ENCODE measurements at places on chromosomes 13 and 19.

- DNase-seq: no peak
Observed at GRCh38 chr13:29561918-29562317, 33.6 kb downstream of the SLC7A1 start.

- no peak for DNase-seq
Observed at GRCh38 chr19:2453431-2454025, 3.2 kb downstream of the LMNB2 start.

DNA sequence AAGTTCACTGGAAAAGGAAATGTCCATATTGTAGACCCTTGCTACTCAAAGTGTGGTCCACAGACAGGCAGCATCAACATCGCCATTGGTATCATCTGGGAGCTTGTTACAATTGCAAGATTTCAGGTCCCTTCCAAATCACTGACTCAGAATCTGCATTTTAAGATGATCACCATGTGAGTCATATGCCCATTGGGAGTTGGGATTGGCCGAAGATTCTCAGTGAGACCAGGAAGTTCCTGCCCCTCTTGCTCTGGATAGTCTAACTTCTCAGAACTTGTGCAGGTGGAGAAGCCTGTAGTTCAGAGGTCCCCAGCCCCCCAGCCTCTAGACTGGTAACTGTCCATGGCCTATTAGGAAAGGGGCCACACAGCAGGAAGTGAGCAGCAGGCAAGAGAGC, 48.9 kb upstream of the URAD start:
- DNase-seq: no peak

DNA sequence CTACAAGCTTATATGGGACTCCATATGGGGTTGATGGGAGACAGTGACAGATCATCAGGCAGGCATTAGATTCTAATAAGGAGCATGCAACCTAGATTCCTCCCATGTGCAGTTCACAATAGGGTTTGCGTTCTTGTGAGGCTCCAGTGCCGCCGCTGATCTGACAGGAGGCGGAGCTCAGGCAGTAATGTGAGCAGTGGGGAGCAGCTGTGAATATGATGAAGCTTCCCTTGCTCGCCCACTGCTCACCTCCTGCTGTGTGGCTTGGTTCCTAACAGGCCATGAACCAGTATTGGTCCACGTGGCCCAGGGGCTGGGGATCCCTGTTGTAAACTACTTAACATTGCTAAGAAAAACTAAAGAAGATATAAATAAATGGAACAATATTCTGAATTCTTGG, 378.4 kb downstream of the KCNRG start:
- no peak for DNase-seq

DNA sequence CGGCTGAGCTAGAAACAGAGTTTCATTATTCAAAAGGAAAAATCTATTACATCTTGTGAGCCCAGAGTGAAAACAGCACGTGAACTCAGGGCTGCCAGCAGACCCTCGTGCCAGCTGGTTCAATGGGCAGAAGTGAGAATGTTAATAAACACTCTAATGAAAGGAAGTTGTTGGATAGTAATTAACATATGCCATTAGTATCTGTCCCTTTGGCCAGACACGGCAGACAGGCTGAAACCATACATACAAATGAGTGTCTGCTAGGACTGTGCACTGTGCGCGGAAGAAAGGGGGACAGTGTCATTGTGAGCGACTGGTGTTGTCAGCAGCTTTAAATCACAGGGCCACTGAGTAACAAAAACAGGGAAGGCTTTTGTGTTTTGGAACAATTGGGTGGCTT, 121.9 kb upstream of the TSC22D1 start:
- no peak for DNase-seq

DNA sequence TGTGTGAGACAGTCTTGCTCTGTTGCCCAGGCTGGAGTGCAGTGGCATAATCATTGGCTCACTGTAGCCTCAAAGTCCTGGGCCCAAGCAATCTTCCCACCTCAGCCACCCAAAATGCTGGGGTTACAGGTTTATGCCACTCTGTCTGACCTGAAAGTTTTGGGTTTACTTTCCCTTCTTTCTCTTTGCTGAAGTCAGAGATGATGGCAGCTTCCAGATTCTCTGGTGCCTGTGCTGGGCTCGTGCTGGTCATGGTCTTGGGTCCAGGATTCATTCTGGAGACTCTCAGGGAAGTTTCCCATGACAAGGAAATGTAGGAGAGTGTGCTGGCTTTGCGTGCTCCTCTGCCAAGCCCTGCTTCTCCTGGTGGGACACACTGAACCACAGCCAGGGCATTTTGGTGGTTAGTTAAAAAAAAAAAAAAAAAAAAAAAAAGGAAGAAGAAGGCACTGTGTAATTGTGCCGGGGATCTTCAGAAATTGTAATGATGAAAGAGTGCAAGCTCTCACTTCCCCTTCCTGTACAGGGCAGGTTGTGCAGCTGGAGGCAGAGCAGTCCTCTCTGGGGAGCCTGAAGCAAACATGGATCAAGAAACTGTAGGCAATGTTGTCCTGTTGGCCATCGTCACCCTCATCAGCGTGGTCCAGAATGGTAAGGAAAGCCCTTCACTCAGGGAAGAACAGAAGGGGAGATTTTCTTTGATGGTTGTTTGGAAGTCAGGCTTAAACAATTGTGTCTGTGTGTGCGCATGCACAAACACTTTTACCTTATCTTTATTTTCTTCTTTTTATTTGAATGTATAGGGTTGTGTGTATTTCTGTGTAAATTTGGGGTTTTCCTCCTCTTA, at the start of gene ALOX5AP:
Gene ALOX5AP, plus strand, starts transcription at position 519 of the 847 bp plus-strand sequence. Its CDS starts 63 bp downstream, at position 582.
- no peak for DNase-seq

DNA sequence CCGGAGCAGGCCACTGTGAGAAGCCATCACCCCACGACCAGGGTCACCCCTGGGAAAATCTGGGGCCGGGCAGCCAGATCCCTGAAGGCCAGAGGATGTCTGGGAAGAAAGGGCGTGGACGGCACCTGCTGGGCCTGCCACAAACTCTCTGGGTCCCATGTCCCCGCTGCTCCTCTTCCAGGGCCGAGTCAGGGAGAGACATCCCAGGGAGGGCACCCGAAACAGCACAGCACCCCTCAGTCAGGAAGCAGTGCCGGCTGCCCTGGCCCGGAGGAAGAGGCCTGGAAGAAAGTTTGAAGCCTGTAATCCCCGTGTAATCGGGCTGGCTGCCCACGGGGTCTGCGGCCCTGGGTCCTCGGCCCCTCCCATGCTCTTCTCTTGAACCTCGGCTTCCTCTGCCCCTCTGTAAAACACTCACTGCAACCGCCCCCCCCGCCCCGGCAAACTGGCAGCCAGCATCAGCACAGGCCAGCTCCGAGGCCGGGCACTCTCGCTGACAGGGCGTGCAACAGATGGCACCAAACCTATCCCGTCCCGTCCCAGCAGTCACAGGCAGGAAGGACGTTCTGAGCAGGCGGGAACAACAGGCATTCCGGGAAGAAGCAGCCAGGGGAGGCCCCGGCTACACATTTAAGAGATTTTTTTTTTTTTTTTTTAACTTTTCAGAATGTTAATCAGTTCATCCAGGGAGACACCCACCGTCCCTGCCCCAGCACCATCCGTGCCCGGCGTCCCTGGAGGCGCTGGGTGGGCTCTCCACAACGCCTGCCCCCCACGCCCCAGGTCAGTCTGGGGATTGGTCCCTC, 1.5 kb downstream of the SBNO2 start:
- peak; percentile 76 for DNase-seq

GRCh38 chr13:73879346-73880015, 254.7 kb downstream of the KLF12 start:
- no peak for DNase-seq

DNA sequence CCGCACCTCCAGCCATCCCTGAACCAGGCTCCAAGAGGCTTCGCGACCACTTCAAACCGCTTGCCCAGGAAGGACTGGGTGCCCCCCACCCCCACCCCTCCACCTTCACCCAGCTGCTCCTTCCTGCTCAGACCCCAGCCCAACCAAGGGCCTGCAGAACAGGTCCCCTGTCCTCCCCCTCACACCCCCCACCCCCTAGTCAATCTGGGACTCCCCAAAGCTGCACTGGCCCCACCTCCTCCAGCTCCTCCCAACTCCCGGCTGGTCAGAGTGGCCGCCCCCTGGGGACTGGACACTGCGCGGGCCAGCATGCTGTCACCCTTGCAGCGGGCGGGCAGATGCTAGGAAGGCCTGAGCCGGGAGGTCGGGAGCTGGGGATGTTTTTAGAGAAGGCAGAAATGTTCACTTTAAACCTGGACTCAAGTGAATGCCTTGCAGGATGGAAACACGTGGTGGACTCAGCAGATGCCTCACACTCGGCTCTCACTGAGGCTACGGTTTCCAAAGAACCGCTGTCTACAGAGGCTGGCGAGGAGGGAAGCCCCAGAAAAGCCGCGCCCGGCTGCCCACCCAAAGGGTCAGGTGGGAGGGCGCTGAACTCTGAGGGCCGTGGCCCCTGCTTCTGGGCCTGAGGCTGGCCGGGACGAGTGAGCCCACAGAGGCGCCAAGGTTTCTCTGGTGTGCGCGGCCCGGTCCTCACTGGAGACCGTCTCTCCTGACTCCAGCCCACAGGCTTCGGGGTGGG, 8.0 kb downstream of the RPL36 start:
- DNase-seq: peak; percentile 43

DNA sequence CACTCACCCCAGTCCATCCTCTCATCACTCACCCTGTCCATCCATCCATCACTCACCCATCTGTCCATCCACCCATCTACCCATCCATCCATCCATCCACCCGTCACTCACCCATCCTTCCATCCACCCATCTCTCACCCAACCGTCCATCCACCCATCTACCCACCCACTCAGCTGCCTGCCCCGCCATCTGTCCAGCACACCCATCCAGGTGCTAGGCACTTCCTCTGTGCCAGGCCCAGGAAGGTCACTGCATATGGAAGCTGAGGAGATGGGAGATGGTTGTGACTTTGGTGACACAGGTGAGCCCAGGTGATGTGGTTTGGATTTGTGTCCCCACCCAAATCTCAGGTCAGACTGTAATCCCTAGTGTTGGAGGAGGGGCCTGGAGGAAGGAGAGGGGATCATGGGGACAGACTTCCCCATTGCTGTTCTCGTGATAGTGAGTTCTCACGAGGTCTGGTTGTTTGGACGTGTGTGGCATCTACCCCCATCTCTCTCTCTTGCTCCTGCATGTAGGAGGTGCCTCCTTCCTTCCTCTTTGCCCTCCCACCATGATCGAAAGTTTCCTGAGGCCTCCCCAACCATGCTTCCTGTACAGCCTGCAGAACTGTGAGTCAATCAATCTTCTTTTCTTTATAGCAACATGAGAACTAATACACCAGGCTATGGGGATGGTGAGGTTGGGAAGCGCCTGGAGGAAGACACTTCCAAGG, 15.9 kb upstream of the C13orf46 start:
- DNase-seq: no peak

DNA sequence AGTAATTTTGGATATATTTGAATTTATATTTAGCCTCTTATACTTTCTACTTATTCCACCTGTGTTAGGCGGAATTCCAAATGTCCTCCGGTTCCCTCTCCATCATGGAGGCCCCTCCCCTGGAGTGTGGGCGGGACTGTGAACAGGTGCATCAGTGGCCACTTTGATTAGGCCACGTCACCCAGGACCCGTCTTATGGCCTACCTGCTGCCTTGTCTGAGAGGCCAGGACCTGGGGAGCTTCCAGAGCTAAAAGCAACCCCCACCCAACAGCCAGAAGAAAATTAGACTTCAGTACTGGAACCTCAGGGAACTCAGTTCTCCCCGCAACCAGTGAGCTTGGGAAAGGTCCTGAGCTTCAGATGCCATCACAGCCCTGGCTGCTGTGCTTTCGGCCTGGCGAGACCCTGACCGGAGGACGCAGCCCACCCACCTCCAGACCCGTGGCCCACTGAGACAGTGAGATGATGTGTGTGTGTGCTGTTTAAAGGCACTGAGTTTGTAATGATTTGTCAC, 200.2 kb upstream of the SOX1 start:
- no peak for DNase-seq

GRCh38 chr13:42798118-42798517, 16.7 kb downstream of the FAM216B start:
- DNase-seq: no peak

GRCh38 chr19:406135-406781, 2.7 kb downstream of the C2CD4C start:
- no peak for DNase-seq

DNA sequence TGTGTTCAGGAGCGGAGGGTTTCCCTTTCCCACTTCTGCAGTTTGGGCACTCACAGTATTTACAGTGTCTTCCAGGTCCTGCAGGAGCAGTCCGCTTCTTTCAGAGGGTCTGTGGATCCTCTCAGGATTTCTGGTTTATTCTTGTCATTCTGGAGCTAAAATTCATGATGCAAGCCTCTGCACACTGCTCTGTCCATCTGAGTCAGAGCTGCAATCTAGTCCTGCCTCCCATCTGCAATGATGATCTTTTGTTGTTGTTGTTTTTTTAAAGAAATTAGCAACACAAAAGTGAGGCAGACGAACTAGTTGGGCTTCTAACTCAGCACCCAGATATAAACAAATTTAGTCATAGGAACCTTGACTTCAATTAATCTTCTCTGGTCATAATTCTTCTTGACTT, 86.5 kb downstream of the DLEU7 start:
- no peak for DNase-seq

DNA sequence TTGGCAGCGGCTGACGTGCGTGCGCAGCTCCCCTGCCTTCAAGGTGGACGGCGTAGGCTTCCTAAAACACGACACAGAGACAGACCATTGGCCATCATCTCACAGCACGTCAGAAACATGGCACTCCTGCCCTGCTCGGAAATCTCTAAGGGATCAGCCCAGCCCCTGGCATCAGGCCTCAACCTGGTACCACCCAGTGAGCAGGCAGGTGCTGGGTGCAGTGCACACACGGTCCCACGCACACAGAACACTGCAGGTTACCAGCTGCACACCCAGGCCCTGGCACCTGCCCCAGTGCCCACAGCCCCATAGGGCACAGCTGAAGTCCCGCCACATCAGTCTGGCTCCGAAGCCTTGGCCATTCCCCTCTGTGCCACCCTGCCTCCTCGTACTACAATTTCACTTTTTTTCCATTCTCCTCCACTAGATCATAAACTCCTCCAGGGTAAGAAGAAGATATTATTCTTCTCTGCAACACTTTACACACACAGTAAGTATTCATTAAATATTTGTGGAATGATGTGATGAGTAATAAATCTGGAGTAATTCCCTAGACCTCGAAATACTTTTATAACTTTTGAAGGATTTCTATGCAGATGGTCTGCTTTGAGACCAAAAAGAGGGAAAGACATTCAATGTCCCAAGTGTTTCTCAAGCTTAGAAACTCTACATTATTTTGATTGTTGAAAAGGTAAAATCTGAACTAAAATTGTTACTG, 156.4 kb downstream of the COL4A1 start:
- no peak for DNase-seq
